Ascending aorta (tissue), 2 donors: ENCODE measurements at places on chromosomes 16 and 17.

GRCh38 chr17:6711681-6712057 lies 1.5 kb downstream of the SLC13A5 start:
- DNase-seq = no peak

DNA sequence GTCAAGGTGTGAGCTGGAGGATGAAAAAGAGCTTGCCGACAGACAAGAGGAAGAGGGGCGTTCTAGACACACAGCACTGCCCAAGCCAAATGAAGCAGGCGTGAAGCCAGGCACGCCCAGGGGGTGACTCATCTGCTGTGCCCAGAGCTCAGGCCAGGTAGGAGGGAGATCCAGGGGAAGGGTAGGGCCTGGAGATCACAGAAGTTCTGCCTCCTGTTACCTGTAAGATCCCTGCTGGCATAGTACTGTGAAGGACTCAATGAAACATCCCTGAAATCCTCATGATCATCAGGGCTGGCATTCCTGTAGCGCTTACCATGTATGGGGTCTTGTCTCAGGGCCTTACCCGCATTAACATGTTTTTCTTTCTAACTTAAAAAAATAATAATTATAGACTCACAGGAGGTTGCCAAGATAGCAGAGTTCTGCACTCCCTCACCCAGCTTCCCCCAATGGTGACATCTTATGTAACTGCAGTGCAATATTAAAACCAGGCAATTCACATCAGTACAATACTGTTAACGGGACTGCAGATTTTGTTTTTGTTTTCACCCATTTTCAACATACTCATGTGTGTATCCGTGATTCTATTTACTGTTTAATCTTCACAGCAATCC lies 158.6 kb downstream of the XYLT1 start:
- DNase-seq = no peak

GRCh38 chr17:11825572-11826209 lies 171.6 kb downstream of the ZNF18 start:
- DNase-seq = no peak

DNA sequence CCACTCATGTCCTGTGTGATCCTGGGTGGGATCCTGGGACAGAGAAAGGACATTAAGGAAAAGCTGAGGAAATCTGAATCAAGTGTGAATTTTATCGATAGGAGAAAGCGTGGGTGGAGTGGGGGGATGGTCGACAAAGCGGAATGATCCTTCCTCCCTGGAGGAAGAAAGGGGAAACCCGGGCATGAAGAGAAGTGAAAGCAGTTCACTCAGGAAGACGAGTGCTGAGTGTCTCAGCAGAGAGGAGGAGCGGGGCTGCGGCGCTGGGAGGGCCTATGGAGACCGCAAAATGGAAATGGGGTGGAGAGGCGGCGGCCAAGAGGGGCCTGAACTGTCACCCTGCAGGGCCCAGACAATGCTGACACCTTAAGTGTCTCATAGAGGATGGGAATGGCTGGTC lies 8.7 kb downstream of the ZDHHC7 start:
- DNase-seq = peak; percentile 63

- DNase-seq = no peak
These were observed 4.0 kb downstream of the VAT1 start for GRCh38 chr17:43018008-43018853.

GRCh38 chr17:81991684-81992305 lies 14.4 kb downstream of the ASPSCR1 start:
- DNase-seq = no peak

GRCh38 chr17:31568539-31568938 lies 177.1 kb downstream of the RAB11FIP4 start:
- no peak for DNase-seq

DNA sequence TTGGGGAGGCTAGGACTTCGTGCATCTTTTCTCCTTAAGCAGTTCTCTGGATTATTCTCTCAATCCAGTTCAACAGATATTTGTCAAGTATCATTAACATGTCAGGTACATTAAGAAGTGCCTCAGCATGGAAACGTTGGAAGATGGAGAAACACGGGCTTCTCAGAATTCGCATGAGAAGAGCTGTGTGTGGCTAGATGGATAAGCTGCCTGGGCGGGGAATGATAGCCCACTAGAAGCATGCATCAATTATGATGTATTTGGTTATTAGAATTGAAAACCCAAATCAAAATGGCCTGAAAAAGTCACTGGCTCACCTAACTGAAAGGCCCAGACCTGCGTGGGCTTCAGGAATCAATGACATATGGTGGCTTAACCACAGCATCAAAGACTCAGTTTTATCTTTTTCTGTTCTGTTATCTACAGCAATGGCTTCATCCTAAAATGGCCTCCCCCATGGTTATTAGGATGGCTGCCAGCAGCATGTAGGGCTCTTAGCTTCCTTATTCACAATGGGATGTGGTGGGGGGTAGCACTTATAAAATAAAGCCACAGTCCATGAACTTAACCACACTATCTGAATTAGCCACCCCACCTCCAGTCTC lies 43.9 kb downstream of the MMD start:
- no peak for DNase-seq

- DNase-seq = no peak
These were observed 193.2 kb upstream of the MPHOSPH6 start for GRCh38 chr16:82363026-82363816.
